ENCODE measurements at places on chromosomes 6 and 20.

DNA sequence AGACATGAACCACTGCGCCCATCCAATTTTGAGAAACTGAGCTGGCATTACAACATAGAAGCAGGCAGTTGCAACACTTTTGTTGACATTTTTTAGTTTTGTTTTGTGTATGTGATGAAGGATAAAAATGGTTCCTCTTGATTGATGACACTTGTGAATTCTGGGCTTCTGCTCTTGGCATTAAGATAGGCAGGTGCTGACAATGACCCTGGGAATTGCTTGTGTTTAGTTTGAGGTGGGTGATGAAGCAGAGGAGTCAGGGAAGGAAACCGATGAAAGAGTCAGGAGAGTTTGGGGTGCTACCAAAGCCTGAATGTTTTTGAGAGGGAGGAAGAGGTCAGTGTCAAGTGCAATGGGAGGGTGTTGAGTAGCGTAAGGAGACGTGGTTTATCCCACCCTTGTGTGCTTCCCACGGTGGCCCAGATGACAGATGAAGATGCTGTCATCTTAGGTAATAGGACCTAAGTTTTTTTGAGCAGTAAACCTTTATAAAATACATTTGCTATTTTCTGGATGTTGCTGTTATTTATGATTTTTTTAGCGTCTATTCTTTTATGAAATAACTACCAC is 19.4 kb downstream of the CDS2 start:
- DNase-seq = no peak

GRCh38 chr20:57398231-57398821 is 7.1 kb downstream of the RBM38 start:
- DNase-seq = peak; percentile 91

DNA sequence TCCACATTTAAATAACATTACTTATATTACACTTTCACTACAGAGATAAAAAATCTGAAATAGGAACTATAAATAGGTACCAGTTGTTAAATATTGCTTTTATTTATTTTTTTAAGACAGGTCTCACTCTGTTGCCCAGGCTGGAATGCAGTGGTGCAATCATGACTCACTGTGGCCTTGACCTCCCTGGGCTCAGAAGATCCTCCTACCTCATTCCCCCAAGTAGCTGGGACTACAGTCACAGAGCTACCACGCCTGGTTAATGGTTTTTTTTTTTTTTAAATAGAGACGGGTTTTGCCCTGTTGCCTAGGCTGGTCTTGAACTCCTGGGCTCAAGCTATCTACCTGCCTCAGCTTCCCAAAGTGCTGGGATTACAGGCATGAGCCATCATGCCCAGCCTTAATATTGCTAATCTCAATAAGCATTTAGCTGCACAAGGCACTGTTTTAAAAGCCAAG is 17.3 kb downstream of the EEF1E1 start:
- DNase-seq = no peak

DNA sequence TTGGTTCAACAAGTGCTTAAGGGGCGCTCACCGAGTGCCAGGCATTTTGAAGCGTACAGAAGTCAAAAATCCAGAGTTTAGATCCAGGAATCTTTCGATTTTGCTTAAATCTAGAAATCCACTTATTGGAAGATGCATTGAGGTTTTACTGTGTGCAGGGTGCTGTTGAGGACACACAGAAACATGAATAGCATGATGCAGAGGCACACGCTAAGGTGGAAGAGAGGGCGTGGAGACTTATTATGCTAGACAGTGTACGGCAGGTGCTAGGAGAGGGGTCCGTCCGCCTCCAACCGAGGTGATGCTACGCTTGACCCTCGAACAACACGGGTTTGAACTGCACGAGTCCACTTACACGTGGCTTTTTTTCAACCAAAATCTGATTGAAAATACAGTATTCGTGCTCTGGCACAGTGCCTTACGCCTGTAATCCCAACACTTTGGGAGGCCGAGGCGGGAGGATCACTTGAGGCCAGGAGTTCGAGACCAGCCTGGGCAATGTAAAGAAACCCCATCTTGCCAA is 1.0 kb upstream of the KIF13A start:
- DNase-seq = no peak

- no peak for DNase-seq
Measured at GRCh38 chr20:53071833-53072232, 99.7 kb downstream of the TSHZ2 start.

GRCh38 chr20:14597206-14597715 is 259.8 kb upstream of the FLRT3 start:
- no peak for DNase-seq

GRCh38 chr6:131173680-131174079 is 38.4 kb downstream of the AKAP7 start:
- DNase-seq = no peak

- DNase-seq = no peak
Measured at GRCh38 chr6:27617700-27618689, 145.1 kb upstream of the ZNF184 start.

DNA sequence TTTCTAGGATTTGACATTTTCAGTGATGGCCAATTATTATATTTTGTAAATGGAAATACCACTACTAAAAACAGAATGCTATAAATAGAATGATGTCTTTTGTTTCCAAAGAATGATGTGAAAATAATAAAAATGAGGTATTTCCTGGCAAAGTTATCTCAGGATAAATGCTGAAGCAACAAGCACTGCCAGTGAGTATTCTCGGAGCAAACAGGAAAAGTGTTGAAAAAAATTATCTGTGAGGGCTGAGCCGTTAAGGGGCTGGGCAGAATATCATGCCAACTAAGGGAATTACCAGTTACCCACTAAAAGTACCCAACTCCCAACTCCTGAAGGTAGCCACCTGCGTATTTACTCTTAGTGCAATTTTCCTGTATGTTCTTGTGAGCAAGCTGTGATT is 23.6 kb upstream of the SCAF8 start:
- no peak for DNase-seq

- no peak for DNase-seq
Measured at GRCh38 chr20:59518881-59519706, 85.2 kb upstream of the PHACTR3 start.

DNA sequence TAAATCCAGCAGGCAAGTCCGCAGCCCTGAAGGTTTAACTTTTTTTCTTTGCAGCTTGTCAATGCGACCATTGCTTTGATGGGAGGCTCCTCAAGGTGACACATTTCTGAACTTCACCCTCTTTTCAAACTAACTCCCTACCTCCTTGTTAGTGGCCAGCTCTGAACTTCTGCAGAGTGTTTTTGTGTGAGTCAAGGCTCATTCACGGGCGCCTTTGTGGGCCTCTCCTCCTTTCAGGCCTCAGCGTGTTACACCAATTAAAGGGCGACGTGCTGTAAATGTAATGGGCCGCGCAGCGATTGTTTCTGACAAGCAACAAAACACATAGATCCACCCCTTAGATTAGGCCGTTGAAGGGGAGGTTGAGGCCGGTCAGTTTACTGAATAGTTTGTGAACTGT is 45.5 kb upstream of the NR2E1 start:
- DNase-seq = no peak

DNA sequence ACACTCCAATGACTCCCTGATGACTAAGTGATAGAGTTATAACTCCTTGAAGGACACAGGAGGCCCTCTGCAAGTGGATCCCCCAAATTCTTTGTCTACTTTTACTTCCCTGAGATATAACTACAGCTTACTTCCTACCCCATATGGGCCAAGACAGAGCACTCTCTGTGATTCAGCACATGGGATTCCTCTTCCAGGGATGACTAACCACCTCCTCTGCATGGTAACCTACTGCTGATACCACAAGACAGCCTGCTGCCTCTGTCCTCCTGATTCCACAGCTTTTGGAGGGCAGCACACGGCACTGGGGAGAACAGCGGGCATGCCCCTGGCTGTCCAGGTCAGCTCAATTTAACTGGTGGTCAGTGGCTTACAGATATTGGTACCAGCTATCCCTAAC is 675.7 kb upstream of the AGPAT4 start:
- DNase-seq = no peak

- DNase-seq = no peak
Measured at GRCh38 chr6:142886431-142887170, 58.4 kb downstream of the HIVEP2 start.

DNA sequence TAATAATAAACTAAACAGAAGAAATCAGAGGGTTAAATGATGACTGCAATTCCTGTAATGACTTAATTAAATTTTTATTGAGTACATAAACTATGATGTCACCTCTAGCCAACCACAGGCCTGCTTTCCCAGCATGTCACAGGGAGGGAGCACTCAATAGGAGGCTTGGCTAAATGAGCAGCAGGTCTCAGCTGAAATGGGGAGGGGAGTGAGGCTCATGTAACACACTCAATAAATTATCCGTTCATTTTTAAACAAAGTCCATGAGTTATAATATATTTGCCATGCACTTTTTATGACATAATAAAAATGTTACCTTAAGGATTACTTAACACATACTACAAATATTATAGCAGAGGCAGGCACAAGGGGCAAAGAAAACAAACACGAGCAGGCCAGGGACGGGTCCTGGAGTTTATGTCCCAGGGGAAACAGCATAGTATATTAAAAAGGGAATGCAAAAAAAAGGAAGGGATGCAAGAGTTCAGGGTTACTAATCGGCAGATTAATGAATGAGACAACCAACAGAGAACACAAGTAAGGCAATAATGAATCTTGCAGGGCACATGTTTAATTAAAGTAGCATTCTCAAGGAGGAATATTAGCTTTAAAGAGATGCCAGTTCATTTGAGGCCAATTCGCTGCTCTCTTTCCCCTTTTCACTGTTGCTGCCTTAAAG is 27.1 kb upstream of the FAM83C start:
- no peak for DNase-seq

- no peak for DNase-seq
Measured at GRCh38 chr6:74519163-74519562, 686.7 kb downstream of the COL12A1 start.

GRCh38 chr6:26534681-26535465 is 3.3 kb upstream of the HMGN4 start:
- DNase-seq = no peak

- no peak for DNase-seq
Measured at GRCh38 chr6:155031091-155031490, 36.0 kb downstream of the TIAM2 start.

- DNase-seq = no peak
Measured at GRCh38 chr6:49052901-49053300, 410.2 kb downstream of the MMUT start.

DNA sequence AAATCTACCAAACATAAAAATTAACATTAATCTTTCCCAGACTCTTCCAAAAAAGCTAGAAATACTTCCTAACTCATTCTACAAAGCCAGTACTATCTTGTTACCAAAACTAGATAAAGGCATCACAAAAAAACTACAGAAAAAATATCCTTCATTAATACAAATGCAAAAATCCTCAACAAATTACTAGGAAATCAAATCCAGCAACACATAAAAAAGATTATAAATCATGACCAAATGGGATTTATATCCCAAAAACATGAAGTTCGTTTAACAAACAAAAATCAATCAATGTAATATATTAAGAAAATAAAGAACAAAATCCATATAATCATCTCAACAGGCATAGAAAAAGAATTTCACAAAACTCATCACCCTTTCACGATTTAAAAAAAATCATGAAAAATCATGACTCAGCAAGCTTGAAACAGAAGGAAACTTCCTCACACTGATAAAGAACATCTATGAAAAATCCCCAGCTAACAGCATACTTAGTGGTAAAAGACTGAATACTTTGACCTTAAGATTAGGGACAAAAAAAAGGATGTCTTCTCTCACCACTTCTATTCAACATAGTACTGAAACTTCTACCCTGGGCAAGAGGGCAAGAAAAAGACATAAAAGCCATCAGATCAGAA is 43.2 kb downstream of the RANBP9 start:
- no peak for DNase-seq

Measured in T follicular helper cell (primary cell).